GM23248 (cell line): ENCODE measurements at places on chromosomes 12 and 14.

DNA sequence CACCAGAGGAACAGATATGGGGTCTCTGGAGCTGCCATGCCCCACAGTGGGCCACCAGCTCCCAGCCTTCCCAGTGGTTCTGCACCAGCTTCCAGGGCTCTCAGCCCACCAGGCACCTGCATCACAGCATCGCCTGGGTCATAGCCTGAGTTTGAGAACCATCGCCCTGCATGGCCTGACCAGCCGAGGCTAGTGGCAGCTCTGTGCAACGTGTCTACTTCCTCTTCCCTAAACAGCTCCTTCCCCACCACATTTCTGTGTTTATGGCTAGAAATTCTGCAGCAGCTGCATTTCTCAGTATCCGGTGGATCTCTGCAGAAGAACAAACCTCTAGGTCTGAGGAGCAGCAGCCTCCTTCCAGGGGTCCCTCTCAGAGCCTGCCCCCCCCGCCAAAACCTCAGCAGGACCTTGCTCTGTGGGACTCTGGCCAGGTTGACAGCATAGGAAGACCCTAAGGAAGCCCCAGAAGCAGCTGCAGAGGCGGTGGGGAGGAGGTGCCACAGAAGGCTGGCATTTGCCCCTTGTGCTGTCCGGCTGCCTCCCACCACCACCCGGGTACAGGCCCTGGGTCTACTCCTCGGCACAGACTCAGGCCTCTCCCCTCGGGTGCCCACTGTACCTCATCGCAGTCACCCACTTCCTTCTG lies 47.7 kb downstream of the PSMA6 start:
- no peak for DNase-seq

- DNase-seq: no peak
Observed at GRCh38 chr12:10135126-10135525, 5.1 kb upstream of the CLEC7A start.

- peak; percentile 75 for DNase-seq
Observed at GRCh38 chr14:21191809-21192446, 36.1 kb upstream of the OR5AU1 start.

DNA sequence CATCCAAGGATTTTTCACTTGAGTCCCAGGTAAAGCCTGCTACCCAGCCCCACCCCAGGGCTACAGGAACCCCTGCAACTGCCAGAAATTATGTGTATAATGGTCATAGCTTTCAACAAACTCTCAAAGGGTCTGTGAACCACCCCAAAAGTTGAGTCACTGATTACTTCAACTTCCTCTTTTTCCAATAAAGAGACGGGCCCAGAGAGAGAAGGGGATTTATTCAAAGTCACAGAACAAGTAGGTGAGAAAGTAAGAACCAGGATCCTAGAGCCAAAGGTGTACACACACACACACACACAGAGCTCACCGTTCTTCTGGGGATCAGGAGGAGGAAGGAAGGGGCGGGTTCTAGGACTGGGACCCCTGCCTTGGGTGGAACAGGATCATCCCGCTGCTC lies 4.8 kb upstream of the ITPK1 start:
- no peak for DNase-seq

DNA sequence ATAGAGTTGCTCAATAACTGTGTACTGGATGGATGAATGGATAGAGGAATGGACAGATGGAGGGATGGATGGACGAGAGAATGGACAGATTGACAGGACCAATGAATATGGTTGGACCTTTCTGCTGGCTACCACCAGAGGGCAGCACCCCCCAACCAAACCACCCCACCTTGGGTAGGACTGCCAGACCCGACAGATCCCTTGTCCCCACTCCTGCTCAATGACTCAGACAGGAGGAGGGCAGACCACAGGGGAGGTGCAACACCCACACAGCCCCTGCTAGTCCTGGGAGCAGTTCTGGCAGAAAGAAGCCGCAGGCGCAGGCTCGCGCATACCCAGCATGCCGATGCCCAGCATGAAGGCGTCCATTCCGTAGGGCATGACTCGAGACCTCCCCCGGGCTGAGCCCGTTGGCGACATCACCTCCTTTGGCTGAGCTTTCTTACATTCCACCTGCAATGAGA lies 12.4 kb downstream of the MSI1 start:
- peak; percentile 87 for DNase-seq

- DNase-seq: no peak
Observed at GRCh38 chr14:71071042-71071441, 163.8 kb downstream of the PCNX1 start.

- DNase-seq: no peak
Observed at GRCh38 chr12:73465106-73465505, 1072.5 kb upstream of the ATXN7L3B start.

DNA sequence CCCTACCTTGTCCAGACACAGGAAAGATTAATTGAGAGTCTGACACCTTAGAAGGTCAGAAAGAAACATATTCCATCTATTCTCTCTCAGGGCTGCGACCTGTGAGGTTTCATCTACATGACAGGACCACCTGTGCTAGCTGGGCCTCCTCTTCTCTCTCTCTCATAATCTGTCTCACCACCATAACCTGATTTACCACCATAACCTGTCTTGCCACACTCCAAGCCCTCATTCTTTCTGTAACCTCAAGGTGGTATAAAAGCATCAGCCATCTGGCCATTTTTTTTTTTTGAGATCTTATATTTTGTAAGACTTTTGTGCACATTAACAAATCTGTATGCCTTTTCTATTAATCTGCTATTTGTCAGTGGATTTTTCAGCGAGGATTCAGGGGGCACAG lies 75.5 kb downstream of the ACADS start:
- DNase-seq: no peak
